ENCODE measurements at places on chromosomes 3 and 15. TPM values are rescaled to one million over a fixed set of nuclear protein-coding genes. Genes with fewer than 3 reads are reported as not detected.
A peak's percentile ranks its signal among the peaks of the same experiment; 100 is the strongest.

GRCh38 chr3:168558728-168559411, 463.1 kb upstream of the GOLIM4 start:
- DNase-seq, result no peak

Gene LYZL4
- not detected for total RNA-seq

GRCh38 chr3:32794487-32795308, 23.1 kb upstream of the TRIM71 start:
- DNase-seq, result no peak

Gene RTP3
- total RNA-seq, result not detected

Gene C3orf85
- not detected for total RNA-seq

DNA sequence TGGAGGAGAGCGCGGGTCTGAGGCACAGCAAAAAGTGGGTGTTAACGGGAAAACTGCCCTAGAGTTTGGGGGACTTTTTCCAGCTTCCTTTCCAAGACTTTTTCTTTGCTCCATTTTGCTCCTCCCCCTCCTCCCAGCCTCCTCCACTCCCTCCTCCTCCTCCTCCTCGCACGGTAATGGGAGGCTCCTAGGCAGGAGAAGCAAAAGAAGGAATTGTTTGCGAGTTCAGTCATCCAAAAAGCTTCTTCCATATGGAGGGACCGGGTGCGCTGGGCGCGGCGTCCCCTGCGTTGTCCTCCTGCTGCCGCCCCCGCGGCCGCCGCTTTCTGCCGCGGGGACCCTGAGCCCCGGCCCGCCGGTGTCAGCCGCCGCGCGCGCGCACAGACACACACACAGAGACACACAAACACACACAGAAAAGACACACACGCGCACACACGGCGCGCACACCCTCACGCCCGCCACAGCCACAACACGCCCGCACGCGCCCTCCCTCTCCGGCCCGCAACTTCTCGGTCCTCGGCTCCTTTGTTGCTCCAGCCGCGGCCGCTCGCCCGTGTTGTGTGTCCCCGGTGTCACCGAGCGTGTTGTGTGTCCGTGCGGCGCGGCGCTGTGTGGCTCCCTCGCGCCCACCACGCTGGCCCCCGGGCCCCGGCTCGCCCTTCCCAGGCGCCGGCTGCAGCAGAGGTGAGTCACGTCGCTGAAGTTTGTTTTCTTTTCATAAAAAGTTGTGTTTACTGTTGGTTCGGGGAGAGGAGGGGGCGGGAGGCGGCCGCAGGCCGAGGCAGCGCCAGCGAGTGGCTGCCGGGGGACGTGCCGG, at the start of gene BOC:
Gene BOC (plus strand): TSS at position 228 of the 820 bp plus-strand sequence. CDS start 38,246 bp downstream, outside the sequence.
- no peak for DNase-seq

GRCh38 chr3:57889807-57890206, 118.4 kb upstream of the FLNB start:
- DNase-seq, result no peak

Gene CIDEC
- total RNA-seq, result not detected

Gene WNT5A
- total RNA-seq, result not detected

- DNase-seq, result no peak
These were observed 248.5 kb downstream of the RAP2B start for GRCh38 chr3:153410517-153410916.

Gene ZNF502
- 1.8 TPM for total RNA-seq

- no peak for DNase-seq
These were observed 40.7 kb downstream of the RAB6B start for GRCh38 chr3:133855002-133855370.

- DNase-seq, result no peak
These were observed 27.1 kb upstream of the SKIL start for GRCh38 chr3:170330366-170330765.

Gene ITPR1
- 177 TPM for total RNA-seq

Gene ROPN1
- total RNA-seq, result not detected

Gene SLC24A1
- total RNA-seq, result 6.6 TPM

- no peak for DNase-seq
These were observed 29.1 kb upstream of the SCG3 start for GRCh38 chr15:51652084-51652668.

Gene C3orf49
- total RNA-seq, result not detected

Gene EXD1
- not detected for total RNA-seq

- DNase-seq, result no peak
These were observed 33.4 kb downstream of the SLCO3A1 start for GRCh38 chr15:91886878-91887277.

Gene TCF12
- total RNA-seq, result 140 TPM

Gene STARD9
- 22.6 TPM for total RNA-seq

- DNase-seq, result no peak
These were observed 43.4 kb downstream of the PPP2R3A start for GRCh38 chr3:136008732-136009470.

Gene LEKR1
- total RNA-seq, result 0.43 TPM

- DNase-seq, result no peak
These were observed 142.9 kb upstream of the BFSP2 start for GRCh38 chr3:133256787-133257483.

GRCh38 chr15:89389841-89390603, 55.4 kb upstream of the POLG start:
- DNase-seq, result no peak

GRCh38 chr3:52784931-52785590, 7.7 kb downstream of the ITIH1 start:
- DNase-seq, result peak; percentile 47

DNA sequence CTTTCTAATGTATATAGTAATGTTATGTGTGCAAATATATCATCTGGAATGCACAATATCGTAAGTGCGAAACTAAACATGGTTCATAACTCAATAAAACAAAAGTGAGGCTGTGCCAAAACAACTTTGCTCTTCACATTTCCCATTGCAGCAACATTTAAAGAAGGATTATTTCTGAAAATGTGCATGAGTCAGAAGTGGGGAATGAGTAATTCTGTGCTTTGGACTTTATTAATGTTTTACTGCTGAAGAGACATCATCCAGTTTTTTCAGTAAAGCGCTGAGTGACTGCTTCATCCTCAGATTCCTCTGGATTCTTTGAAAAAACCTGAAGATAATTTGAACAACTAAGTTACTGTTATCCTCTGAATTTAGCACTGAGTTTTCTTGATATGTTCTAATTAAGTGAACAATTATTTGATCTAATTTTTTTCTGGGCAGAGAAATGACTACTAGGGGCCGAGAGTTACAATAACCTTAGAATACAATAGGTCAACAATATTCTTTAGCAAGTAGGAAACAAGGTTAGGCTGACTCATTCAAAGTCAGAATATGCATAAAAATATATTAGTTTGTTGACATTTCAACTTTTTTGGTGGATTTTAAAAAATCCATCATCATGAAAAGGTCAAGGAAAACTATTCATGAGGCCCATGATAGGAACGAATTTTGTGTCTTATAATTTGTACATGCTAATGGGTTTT, 20.0 kb upstream of the PLCL2 start:
- DNase-seq, result no peak

- DNase-seq, result no peak
These were observed 2.9 kb downstream of the PHC3 start for GRCh38 chr3:170178651-170179050.

Data from natural killer cell treated with Interleukin-12 subunit alpha and Interleukin-12 subunit beta and Interleukin-15 and Interleukin-18, amount 100 ng/mL, for 72 hours (primary cell).